BJ (cell line): ENCODE measurements at places on chromosomes 4 and X. TPM values are rescaled to one million over a fixed set of nuclear protein-coding genes. Genes with fewer than 3 reads are reported as not detected.

DNA sequence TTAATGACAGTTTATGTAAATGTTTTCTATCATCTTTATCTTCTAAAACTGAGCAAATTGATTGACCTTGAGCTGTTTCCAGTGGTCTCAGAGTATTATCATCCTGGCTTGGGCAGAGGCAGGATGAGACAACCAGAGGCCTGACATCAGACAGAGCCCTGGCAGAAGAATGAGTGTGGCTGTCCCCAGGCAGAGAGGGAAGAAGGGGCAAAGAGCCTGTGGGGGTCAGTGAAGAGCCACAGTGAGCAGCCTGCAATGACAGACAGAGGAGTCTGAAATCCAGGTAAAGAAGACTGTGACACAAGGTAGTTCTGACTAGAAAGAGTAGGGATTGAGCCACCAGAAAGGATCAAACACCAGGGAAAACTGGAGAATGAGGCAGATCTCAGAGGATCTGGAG is 182.4 kb upstream of the ARSJ start:
- DNase-seq: no peak

GRCh38 chr4:11670304-11670703 is 241.6 kb upstream of the HS3ST1 start:
- DNase-seq: no peak

DNA sequence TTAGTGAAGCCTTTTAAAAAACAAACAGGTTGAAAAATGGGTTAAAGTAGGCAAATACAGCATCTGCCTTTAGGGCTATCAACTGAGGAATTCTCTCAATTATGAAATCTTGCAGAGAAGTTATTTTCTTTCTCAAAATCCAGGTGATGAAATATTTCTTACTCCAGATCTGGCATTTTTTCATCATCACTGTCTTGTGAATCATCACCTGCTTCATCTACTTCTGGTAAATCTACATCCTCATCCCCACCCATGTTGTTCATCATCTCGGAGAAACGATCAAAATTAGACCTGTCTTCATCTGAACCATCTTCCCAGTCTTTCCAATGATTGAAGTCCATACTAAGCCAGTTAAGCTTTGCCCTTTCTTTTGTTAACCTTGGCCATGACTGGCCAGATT is 33.3 kb upstream of the HPF1 start:
- no peak for DNase-seq

- no peak for DNase-seq
Observed at GRCh38 chr4:183223053-183223452, 97.0 kb downstream of the CLDN22 start.

GRCh38 chr4:11420327-11420726 is 8.4 kb downstream of the HS3ST1 start:
- no peak for DNase-seq

DNA sequence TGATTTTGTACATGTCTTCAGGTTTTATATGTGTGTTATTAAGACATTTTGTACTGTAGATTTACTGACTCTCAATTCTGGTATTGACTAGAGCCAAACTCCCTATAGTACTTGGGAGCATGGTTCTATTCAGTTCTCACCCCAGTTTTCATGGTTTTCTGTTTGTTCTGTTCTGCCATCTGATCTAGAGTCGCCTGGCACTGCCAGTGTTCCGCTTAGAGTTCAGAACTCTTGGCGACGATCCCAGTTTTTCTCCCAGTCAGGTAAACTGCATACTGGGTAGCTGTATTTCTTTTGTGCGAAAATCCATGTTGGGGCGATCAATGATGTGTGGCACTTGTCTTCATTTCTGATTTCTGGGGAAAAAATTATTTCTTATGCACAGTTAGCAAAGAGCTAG is 78.0 kb downstream of the PHOX2B start:
- DNase-seq: no peak

- no peak for DNase-seq
Observed at GRCh38 chr4:5619913-5620625, 88.3 kb downstream of the EVC2 start.

DNA sequence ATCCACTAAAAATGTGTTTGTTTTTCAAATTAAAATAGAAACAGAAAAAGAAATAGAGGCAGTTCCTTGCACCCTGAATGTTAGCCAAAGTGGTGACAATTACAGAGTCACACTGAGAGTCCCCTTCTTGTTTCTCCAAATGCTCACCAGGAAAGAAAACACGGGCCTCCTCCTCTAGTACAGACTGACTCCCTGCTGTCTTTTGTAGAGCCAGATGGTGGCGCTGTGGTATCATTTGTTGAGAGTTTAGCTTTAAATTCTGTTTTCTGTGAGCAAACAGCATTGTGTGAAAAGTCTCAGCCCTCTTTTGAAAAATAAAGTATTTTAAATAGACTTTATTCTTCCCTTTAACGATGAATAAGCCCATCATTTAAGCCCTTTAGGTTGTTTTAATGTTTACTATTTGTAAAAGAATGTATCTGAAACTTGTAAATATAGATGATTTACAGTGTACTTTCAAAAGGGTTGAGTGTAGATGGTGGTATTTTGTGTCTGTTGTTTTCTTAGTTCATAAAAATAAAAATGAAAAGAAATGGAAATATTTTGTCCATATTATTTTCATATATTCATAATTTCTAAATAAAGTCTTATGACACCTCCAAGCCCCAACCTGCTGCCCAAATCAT is 36.9 kb upstream of the ATOH1 start:
- DNase-seq: no peak

- no peak for DNase-seq
Observed at GRCh38 chr4:106584337-106584989, 215.9 kb upstream of the GIMD1 start.

- no peak for DNase-seq
Observed at GRCh38 chr4:114191496-114191895, 212.0 kb upstream of the ARSJ start.

DNA sequence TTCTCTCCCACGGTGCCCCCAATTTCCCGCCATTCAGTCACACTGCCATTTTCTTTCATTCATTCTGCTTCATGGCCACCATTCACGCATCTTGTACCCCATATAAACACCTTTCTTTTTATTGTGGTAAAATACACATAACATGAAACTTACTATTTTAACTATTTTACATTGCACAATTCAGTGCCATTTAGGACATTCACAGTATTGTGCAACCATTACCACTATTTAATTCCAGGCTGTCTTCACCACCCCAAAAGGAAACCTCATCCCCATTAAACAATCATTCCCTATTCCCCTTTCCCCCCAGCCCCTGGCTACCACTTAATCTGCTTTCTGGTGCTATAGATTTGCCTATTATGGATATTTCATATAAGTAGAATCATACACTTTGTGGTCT is 15.9 kb downstream of the SPACA5 start:
- no peak for DNase-seq

DNA sequence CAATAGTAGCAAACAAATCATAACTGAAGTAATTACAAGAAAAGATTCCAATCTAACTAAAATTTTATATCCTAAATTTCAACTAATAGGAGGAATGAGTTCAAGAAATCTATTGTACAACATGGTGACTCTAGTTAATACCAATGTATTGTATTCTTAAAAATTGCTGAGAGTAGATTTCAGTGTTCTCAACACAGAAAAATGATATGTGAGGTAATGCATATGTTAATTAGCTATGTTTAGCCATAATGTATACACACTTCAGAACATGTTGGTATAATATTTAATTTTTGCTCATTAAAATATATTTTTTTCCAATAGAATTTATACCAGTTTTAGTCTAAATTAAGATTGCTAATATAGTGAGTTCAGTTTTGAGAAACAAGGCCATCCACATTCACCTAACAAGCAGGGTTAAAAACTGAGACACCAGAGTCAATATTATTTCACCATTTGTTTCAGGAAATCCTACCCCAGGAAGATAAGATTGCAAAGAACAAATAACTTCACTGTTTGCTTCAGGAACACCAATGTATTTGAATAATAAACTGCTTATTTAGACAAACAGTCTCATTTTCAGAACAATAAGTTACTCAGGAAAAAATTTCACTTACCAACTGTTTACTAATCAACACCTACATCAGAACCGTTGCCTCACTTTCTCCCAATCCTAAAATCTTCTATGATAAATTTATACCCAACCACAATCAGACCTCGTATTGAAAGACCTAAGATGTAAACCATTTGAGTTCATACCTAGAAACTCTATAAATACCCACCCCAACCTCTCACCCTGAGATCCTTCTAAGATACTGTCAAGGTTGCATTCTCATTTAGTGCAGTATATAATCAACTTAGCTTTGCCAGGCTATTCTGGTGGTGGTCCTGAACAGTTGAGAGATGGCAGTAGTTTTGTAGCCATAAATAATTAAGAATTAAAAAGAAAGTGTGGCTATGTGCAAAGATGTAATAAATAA is 132.8 kb downstream of the MAB21L2 start:
- no peak for DNase-seq

DNA sequence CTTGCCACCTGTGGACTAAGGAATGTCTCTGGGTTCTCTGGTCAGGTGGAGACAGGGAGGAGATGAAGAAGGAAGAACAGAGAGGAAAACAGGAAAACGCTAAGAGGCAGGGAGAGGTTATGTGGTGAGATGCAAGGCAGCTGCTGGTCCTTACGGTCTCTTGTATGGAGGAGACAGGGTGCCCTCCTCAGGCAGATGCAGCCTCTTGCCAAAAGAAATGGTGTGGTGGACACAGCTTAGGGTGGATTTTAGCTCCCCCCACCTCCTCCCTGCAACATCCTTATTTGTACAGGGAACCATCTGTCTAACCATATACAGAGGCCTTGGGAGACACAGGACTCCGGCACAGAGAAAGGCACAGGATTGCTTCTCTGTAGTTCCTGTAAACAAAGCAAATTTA is 9.7 kb downstream of the OCIAD2 start:
- no peak for DNase-seq

- DNase-seq: peak; percentile 90
Observed at GRCh38 chr4:86594559-86595425, 677 bp downstream of the PTPN13 start.

GRCh38 chr4:146095860-146096259 is 79.7 kb upstream of the LSM6 start:
- DNase-seq: no peak

GRCh38 chr4:140302151-140302859 is 71.1 kb upstream of the SCOC start:
- DNase-seq: no peak

DNA sequence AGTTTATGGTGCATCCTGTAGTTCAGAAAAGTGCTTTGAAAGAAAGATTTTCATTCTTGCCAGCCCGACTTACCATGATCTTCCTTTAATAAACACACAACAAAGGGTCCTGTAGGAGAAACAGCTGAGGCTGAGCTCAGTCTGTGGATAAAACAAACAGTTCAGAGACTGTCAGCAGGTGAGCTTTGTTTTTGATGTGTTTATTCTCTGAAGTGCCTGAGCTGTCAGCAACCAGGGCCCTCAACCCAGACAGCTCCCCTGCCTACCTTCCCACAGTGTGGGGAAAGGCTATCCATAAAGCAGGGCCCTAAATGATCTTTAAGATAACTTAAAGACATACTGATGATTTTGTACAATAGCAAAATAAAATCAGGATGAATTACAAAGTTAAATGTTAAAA is 459.2 kb upstream of the GALNT7 start:
- no peak for DNase-seq

DNA sequence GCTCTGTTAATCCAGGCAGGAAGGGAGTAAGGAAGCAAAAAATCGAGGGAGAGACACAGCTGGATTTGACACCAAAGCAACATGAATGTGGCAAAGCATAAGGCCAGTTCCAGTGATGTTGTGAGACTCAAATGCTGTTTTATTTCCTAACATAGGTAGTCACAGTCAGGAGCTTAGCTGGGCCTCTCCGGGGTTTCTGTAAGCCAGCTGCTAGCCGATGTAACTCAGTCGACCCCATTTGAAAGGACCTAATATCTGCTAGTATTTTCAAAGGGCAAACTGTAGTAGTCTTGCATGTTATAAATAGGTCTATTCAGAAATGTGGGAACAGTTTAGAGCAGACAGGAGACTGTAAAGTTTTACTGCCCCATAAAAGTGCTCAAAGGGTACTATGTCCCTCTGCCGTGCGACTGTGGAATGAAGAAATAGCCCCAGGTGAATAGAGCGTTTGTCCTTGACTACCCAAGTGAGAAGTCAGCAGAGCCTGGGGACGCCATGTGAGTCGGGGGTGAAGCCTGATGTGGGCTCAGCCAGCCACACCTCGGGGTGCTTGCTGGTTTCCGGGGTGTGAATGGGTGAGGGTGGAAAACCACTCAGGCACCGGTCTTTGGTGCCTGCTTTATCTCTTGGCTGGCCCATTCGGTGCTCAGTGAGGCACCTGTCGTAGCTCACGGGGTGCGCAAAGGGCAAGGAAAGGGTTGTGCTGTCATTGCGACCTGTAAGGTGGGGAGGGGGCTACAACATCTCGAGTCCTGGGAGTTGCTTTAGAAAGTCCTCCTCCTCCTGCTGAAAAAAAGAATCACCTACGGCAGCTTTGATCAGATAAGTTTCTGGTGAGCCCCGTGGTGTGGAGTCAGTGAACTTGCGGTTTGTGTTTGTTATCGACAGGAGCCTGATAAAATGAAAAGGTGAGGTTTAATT is 745 bp downstream of the TRIM2 start:
- DNase-seq: peak; percentile 35

- no peak for DNase-seq
Observed at GRCh38 chr4:11881364-11881763, 452.7 kb upstream of the HS3ST1 start.

- no peak for DNase-seq
Observed at GRCh38 chrX:134633832-134634231, 24.4 kb downstream of the PLAC1 start.

- DNase-seq: no peak
Observed at GRCh38 chr4:82124932-82125786, 248.6 kb downstream of the HNRNPD start.

GRCh38 chr4:129278868-129279267 is 182.9 kb downstream of the C4orf33 start:
- no peak for DNase-seq

- DNase-seq: no peak
Observed at GRCh38 chr4:138392751-138393308, 150.7 kb upstream of the SLC7A11 start.

- DNase-seq: no peak
Observed at GRCh38 chr4:23614284-23614892, 275.5 kb downstream of the PPARGC1A start.

The GCNA gene
- polyA plus RNA-seq: 2.4 and 3.0 TPM in 2 replicates

The RBMXL3 gene
- polyA plus RNA-seq: not detected in 2 replicates

The AKAP14 gene
- polyA plus RNA-seq: not detected in 2 replicates

The GRIPAP1 gene
- polyA plus RNA-seq: 23.4 and 23.5 TPM in 2 replicates

The HTN3 gene
- not detected in 2 replicates for polyA plus RNA-seq

The NCAPG gene
- 7.8 and 14.4 TPM in 2 replicates for polyA plus RNA-seq

The FGF5 gene
- polyA plus RNA-seq: 31.1 and 43.7 TPM in 2 replicates

The COX7B2 gene
- polyA plus RNA-seq: not detected in 2 replicates

The AMTN gene
- polyA plus RNA-seq: not detected in 2 replicates

The ARMCX4 gene
- 2.5 and 3.6 TPM in 2 replicates for polyA plus RNA-seq

The CENPC gene
- 3.6 and 6.4 TPM in 2 replicates for polyA plus RNA-seq

The ENPEP gene
- polyA plus RNA-seq: 0.40 and 0.75 TPM in 2 replicates

The CCNQ gene
- polyA plus RNA-seq: 32.1 and 44.0 TPM in 2 replicates

The TMEM150C gene
- 0.64 and 0.96 TPM in 2 replicates for polyA plus RNA-seq

The BCAP31 gene
- polyA plus RNA-seq: 204 and 222 TPM in 2 replicates

The CABS1 gene
- polyA plus RNA-seq: not detected in 2 replicates

The SRPK3 gene
- polyA plus RNA-seq: 0.44 and 1.1 TPM in 2 replicates

The PPBP gene
- not detected in 2 replicates for polyA plus RNA-seq

The USP51 gene
- 0.49 and 0.65 TPM in 2 replicates for polyA plus RNA-seq

The KCNE5 gene
- 0.06 and 0.32 TPM in 2 replicates for polyA plus RNA-seq
